Stimulated activated CD4-positive, alpha-beta T cell treated with anti-CD3 and anti-CD28 coated beads, Interleukin-15, amount 100 ng/mL, for 1 hour (primary cell): ENCODE measurements at places on chromosomes 7 and 10.

- no peak for DNase-seq
These were observed 4.1 kb downstream of the VAX1 start for GRCh38 chr10:117134056-117134305.

DNA sequence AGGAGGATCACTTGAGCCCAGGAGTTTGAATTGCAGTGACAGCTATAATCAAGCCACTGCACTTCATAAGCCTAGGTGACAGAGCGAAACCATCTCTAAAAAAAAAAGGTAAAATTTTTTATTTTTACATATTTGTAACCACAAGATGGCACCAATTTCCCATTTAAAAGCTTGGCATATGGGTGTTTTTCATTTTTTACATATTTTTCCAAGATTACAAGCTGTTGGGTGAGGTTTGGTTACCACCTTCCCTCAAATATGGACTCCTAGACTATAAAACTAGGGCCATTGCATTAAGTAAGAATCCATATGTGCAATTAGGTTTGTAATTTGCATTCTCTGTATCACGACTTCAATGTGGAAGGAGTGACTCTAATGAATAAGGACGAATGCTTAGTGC, 129.3 kb upstream of the ACBD5 start:
- no peak for DNase-seq

DNA sequence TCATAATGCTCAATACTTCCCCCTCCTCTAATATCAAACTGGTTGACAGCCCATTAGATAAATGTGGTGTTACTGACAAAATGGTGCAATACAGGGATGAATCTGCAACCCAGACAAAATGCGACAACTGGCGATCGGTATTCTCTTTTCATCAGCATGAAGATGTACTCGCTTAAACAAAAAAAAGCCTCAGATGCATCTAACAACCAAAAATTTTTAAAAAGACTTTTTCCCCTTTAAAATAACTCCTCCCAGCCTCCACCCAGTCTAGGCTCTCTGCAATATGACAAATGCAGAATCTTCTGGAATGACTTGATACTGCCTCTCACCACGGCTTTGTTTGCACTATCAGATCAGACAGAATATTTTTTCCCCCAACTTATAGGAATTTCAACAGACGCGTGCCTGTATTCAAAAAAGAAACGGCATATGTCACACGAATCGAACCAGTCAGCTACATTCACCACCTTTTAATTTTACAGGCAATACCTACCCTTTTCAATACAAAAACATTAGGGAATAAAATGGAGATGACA, 1.2 kb downstream of the YWHAG start:
- DNase-seq, result no peak

- DNase-seq, result no peak
These were observed 120.8 kb downstream of the INHBA start for GRCh38 chr7:41582116-41582515.

DNA sequence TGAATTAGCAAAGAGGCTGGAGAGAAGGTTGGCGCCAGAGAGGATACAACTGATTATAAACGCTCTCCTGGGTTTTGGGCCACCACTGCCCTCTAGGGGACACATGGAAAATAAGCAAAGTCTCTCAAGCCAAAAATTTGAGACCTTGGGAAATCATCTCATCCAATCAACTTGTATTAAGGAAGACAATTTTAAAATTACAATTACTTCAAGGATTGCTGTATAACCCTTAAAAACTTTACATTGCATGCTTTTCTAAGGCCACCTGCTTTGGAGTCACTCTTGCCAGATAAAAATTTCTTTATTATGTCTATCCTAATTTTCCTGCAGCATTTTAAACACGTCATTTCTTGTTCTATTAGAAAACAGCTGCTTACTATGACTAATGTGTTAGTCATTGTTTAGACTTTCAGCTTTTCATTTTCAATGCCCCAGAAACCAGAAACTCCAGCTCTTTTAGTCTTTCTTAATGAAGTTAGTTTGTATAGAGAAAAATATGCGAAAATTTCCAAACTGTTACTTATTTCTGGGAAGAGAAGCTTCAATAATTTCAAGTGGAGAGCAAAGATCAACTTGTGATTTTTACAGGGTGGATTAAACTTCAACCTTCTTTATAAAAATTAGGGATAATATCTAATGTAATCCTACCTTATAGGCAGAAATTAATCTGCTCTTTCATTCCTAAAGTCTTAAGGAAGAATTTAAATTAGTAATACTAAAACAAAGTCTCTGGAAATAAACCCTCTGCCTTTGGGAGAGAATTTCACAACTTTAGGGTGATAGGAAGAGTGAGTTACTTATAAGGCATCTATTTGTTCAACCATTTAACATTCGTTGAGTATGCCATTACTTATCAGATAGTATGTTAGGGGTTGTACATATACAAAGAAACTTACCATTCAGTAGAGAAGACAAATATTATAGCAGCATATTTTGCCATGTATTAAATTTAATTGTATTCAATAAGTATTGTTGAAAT, 20.6 kb upstream of the RHOBTB1 start:
- DNase-seq, result no peak
